ENCODE measurements at places on chromosomes 12 and 14.

- DNase-seq = peak; percentile 11
These were observed 148.6 kb upstream of the DIO3 start for GRCh38 chr14:101412739-101413138.

- no peak for DNase-seq
These were observed 33.3 kb downstream of the GALNT9 start for GRCh38 chr12:132296063-132296462.

DNA sequence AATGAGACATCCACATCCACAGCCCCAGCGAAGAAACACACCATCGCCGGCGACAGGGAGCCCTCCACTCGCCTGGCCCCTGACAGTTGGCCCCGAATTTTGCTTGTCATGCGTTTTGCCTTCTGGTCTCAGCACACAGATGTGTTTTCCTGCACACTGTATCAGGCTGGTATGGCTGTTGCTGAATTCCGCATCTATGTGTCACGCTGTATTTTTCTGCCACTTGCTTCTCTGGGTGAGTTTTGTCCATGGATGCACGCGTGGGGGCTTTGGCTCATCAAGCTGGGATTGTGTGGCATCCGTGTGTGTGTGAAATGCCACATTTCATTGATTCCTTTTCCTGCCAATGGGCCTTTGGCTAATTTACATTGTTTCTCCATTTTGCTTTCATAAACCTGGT lies 26.5 kb downstream of the ARL6IP4 start:
- no peak for DNase-seq

DNA sequence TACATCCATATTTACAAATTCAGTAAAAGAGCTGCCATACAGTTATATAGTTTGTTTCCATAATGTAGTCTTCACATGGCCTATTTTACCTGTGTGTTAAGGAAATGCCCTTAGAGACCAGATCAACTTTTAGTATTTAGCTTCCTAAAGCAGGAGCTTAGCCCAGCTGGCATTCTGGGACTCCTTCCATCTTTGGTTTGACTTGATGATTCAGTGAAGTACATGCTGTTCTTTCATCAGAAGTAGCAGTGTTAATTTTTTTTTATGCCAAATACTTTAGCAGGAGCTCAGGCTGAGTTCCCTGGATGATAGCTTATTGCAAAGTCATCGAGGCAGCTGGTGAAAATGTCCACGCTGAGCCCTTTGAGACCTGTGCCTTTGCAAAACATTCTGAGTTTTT lies 101.0 kb downstream of the FOXG1 start:
- no peak for DNase-seq

GRCh38 chr14:100058777-100059437 lies 6.3 kb upstream of the EVL start:
- no peak for DNase-seq

- DNase-seq = no peak
These were observed 16.7 kb upstream of the TMEM106C start for GRCh38 chr12:47946413-47947323.

- no peak for DNase-seq
These were observed 10.8 kb downstream of the HIP1R start for GRCh38 chr12:122845865-122846621.

DNA sequence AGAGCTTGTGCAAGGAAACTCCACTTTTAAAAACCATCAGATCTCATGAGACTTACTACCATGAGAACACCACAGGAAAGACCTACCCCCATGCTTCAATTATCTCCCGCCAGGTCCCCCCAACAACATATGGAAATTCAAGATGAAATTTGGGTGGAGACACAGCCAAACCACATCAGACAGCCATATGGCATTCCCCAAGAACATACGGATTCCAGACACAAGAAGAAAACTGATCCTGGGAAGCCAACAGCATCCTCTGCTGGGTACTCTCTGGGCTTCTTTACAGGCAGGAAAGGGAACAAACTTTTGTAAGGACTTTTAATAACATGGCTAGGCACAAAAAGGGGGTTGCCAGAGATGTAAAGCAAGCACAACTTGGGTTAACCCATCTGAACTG lies 127.2 kb downstream of the TMEM132C start:
- DNase-seq = no peak

DNA sequence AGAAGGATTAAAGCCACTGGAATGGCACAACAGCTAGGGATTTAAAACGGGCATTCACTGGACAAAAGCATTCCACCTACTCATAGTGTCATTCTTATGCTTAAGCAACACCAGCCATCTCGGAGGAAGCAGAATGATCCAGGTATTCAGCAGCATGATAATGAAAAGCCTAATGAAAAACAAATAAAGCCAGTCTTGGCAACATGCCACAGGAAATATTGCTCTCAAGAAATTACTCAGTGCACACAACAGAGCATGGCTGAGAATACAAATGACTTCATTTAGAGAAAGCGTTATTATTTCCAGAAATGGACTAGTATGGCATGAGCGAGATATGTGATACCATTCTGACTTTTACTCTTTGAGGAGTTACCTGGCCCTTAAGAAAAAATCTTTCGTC lies 442.2 kb downstream of the APAF1 start:
- DNase-seq = peak; percentile 47

DNA sequence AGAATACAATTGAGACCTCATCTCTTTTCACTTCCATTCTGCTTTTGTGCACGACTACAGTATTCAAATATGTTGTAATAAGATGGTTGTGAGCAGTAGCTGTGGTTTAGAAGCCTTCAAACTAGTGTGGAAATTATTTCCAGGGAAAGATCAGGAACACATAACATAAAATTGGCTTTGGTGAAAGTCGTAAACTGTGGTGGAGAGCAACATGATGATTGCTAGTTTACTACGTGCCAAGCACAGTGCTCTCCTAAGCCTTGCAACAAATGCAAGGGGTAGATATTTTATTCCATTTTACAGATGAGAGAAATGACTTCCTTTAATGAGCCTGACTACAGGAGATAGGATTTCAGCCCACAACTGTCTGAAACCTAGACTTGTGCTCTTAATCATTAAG lies 172.4 kb upstream of the LMNTD1 start:
- DNase-seq = no peak

DNA sequence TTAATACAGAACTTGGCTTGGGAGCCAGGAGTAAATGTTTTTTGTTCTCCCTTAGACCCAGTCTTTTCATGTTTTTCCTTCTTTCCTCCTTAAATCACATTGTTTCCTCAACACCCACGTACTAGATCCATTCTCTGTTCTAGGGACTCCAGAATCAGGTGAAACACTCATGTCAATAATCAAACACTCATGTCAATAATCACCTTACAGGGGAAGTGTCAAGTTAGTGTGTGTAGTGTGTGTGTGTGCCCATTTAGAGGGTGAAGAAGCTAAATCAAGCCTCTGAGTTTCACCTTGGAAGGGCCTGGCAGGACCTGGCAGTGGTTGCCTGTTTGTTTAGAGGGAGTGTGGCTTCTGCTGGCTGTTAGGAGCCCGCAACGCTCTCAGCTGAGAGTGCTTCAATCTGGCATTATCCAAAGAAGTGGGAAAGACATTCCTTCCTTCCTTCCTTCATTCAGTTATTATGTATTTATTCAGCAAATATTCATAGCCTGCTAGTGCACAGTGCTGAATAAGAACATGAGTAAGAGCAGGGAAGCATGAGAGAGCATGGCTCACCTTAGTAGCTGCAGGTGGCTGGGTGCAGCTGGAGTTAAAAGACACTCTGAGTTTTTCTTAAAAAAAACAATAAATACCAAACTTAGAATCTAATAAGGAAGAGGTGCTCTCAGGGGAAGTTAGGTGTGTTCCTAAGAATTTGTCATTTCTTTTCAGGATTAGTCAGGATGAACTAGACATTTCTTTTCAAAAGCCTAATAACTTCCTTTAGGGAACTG lies 17.6 kb upstream of the EID3 start:
- peak; percentile 60 for DNase-seq

GRCh38 chr12:26572137-26572536 lies 260.9 kb downstream of the ITPR2 start:
- DNase-seq = no peak

DNA sequence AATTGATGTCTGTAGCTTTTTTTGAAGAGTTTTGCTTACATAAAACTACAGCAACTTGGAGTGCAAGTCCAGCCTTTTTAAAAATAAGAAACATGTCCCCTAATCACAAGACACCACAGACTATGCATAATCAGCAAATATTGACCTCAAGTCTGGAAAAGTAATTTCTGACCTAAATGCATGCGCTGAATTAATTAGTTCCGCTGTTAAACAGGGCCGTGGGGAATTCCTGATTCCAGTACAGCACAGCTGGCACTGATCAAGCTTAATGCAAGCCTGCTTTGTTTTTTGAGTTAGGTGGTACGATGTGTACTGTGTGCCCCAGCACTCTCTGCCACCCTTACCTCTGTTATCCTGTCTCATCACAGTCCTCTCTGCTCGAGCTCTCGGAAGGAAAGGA lies 9.2 kb downstream of the MLH3 start:
- no peak for DNase-seq

- no peak for DNase-seq
These were observed 65.1 kb upstream of the DUSP6 start for GRCh38 chr12:89417246-89417977.

DNA sequence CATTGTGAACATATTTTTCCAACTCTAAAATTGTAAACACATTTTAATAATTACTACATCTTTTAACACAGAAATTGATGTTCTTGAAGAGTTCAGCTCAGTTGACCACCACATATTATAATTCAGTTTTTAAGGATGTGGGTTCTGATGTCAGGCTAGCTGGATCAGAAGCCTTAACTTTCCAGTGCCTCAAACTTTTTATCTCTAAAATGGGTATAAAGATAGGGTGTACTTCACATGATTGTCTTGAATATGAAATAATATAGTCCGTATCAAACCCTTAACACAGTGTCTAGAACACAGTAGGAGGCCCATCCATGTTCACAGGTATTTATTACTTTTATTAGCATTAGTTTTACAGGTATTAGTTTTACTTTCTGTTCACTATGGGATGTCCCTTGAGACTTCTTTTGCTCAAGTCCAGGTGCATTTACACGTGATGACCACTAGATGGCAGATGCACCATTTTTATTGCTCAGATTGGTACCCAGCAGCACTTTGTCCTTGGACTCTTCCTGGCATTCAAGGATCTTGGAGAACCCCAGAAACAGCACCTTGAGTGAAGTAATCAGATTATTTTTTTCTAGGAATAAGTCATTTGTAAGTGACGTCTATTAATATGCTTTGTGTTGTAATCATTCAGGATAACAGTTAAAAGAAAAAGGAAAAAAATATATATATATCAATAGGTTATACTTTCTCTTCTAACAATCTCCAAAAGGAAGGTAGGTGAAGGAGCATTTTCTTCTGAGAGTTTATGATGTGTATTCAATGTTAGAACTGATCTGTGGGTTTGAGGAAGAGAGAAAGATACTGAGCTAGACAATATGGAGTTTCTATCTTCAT lies 580.2 kb downstream of the ETNK1 start:
- peak; percentile 15 for DNase-seq

DNA sequence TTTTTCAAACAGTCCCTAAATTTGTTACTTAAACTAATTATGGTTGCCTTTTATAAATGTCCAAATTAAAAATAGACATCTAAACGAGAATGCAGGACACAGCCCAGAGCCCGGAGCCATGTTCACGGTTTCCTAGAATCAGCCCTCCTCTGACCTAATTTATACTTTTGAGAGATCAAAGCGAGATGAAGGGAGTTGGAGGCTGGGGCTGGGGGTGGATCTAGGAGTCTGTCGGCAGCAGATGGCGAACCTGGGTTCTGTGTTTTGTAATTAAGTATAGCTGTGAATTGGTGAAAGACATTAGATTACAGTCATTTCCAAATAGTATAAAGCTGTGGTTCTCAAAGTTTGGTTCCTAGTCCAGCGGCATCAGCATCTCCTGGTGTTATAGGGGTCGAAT lies 210.1 kb downstream of the SLC41A2 start:
- no peak for DNase-seq

DNA sequence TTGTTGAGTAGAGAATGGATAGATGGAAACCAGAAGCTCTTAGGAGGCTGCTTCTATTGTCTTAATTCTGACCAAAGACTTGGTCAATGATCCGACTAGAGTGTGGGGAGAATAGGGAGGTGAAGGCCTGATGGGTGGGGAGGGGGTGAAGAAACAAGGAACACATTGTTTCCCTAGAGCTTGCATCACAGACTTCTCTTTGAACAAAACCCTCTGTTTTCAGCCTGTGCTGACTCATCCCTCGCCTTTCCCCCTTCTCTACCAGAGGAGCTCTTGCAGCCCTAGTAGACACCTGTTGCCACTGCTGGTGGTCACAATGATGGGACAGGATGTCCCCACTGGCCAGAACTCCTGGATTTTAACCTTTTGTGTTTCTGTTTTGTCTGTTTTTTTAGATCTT lies 46.8 kb upstream of the CISTR start:
- DNase-seq = no peak

DNA sequence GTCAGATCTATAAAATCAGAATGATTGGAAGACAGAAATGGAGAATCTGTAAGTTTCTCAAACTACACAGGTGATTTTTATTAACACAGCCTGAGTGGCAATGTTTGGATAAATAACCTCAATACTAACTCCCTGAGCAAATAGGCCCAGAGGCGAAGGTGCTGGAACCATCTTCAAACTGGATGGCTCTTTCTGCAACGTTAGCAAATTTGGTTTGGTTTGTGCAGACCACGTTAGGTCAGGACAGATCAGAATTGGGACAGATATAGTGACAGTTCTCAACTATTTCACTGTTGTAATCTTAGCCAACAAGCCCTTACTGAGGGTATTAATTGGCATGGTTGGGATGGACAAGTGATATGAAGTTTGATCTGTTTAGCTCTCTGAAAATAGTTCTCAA lies 9.1 kb upstream of the CLEC9A start:
- DNase-seq = no peak

DNA sequence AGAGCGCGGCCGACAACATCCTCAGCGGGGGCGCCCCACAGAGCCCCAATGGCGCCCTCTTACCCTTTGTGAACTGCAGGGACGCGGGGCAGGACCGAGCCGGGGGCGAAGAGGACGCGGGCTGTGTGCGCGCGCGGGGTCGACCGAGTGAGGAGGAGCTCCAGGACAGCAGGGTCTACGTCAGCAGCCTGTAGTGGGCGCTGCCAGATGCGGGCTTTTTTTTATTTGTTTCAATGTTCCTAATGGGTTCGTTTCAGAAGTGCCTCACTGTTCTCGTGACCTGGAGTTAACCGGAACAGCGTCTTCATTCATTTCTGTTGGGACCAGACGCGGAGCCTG lies 103.8 kb upstream of the FKBP4 start:
- DNase-seq = peak; percentile 26
